ENCODE measurements at places on chromosomes 3 and 15.

DNA sequence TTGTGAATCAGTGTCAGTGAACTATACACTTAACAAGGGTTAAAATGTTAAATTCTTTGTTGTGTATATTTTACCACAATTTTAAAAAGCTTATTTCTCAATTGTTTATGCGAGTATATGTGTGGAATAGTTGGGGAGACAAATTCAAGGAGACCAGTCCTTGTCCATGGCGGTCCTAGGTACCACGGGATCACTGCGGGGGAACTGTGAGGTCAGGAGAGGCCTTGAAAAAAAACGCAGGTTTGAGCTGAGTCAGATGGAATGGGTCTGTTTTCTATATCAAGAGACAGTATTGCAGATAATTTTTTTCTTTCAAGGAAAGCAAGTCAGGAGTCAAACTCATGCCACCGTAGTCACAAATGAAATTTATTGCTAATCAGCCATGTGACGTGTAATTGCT is 18.5 kb downstream of the IGF1R start:
- DNase-seq = no peak

GRCh38 chr3:76735152-76735551 is 304.7 kb upstream of the ROBO2 start:
- no peak for DNase-seq

DNA sequence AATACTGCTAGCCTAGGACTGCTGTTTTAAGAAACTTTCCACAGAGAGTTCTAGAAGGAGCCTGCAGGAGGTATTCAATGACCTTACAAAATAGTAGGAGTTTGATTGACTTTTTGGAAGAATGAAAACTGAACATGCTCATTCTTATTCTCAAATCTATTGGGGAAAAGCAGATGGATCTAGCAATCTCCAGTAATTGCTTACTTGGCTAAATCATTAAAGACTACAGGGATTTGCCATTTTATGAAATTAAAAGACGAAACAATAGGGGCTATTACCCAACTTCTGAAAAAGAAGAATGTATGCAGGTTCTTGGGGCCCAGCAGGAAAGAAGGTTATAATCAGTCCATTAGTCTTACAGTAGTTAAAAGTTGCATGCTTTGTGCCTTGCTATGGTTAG is 29.9 kb upstream of the PEX5L start:
- no peak for DNase-seq

DNA sequence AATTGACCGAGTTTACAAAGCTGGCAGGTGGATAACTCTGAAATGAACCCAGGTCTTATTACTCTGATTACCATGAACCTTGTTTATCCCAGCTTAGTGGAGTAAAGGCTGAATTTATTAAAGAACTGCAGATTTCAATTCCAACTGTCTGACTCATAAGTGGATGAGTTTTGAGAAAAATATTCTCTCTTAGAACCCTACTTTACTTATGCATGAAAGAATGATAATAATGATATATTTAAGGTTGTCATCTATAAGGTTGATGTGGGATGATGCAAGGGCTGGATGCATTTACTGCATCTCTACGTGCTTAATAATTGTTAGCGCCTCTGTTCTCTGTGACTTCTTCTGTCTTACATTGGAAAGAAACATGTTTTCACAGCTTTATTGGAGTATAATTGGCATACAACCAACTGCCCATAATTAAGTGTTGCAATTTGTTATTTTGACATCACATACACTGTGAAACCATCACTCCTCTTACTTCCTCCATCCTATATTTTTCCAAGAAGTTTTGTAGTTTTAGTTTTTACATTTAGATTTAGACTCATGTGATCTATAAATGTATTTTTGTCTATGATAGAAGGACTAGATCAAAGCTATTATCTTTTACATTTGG is 771.2 kb upstream of the ARRDC4 start:
- no peak for DNase-seq

DNA sequence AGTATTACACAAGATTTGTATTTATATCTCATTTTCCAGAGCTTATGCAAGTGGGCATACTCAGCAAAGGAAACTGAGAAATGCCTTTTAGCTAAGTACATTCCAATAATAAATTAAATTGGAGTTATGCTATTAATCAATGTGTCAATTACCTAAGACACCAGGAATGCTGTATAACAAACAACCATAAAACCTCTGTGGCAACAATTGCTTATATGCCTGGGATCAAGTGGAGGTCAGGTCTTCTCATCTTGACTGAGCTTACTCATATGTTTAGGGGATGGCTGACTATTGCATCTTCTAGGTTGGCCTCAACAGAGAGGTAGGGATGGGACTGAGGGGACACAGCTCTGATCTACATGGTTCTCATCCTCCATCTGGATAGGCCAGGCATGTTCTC is 30.7 kb downstream of the CD200R1L start:
- no peak for DNase-seq

DNA sequence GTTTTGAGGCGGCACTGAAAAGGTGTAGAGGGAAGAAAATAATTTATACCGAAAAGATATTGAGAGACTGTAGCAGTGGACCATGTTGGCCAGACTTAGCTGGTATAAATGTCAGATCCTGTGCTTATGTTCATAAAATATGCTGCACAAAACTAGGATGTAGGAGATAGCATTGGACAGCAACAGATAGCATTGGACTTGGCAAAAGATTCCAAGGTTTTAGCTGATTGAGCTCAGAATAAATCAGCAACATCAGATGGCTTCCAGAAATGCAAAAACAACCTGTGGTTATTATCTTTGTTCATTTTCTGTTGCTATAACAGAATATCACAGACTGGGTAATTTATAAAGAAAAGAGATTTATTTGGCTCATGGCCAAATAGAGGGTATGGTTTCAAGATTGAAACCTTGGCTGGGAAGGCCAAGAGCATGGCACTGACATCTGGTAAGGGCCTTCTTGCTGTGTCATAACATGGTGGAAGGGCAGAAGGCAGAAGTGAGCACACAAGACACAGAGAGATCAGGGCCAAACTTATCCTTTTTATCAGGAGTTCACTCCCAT is 34.7 kb downstream of the SLC28A1 start:
- DNase-seq = no peak

DNA sequence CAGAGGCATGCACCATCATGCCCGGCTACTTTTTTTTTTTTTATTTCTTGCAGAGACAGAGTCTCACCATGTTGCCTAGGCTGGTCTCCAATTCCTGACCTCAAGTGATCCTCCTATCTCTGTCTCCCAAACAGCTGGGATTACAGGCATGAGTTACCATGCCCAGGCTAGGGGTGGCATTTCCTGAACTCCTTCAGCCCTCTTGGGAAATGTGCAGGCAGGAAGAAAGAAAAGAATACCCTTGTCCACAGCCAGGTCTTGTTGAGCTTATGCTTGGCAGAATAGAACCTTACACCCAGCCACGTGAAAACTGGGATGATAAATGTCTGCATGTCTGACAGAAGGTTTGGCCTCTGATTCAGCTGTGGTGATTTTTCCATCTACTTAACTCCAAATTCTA is 30.2 kb upstream of the SNRPN start:
- no peak for DNase-seq

Data from activated CD4-positive, alpha-beta T cell treated with anti-CD3 and anti-CD28 coated beads for 4 hours (primary cell).